ENCODE measurements at places on chromosomes 1 and 21.

GRCh38 chr1:84668185-84668584, 22.1 kb downstream of the SSX2IP start:
- no peak for DNase-seq

GRCh38 chr1:245091818-245092637, 62.8 kb upstream of the KIF26B start:
- no peak for DNase-seq

DNA sequence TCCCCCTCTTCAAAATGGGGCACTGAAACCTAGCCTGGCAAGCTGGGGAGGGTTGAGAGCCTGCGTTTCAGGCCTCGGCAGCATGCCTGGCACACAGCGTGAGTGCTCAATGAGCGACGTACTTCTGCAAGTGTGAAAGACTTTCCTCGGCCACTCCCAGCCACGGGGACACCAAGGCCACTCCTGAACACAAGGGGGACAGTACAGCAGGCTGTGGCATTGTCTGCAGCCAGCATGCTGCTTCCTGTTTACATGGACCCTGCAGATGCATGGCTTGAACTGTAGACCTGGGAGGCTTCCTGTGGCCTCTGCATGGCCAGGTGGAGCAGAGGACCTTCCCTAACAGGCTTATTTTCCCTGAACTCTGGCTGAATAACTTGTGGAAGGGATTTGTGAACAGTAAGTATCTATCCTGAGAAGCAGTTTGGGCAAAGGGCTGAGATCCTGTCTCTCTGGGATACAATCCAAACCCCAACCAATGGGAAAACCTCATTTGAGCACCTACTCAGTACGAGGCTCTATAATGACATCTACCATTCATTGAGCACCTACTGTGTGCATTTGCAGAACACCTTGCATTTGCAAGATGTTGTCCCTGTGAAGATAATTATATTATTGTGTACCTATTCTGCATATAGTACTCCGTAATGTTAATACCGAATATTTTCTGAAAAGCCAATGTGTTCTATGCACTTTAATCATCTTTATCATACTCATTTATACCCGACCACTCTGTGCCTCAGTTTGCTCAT, 9.9 kb upstream of the HSPG2 start:
- no peak for DNase-seq

- no peak for DNase-seq
These were observed 674.3 kb downstream of the BRINP3 start for GRCh38 chr1:189803364-189803763.

DNA sequence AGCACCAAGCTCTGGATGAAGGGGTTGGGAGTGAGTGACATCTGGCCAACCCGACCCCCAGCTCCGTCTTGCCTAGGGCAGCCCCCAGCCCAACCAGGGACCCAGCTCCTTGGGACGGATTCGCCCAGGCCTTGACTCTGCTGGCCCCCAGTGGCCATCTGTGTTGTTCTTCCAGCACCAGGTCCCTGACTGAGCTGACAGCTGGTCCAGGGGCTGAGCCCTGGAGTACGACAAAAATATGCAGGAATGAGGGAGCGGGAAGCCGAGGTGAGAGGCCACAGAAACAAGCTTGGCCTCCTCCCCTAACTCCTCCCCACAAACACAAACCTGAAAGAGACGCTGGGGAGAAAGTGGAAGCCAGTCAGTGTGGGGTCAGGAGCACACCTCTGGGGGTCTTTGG, 55.0 kb upstream of the PAX7 start:
- peak; percentile 39 for DNase-seq

DNA sequence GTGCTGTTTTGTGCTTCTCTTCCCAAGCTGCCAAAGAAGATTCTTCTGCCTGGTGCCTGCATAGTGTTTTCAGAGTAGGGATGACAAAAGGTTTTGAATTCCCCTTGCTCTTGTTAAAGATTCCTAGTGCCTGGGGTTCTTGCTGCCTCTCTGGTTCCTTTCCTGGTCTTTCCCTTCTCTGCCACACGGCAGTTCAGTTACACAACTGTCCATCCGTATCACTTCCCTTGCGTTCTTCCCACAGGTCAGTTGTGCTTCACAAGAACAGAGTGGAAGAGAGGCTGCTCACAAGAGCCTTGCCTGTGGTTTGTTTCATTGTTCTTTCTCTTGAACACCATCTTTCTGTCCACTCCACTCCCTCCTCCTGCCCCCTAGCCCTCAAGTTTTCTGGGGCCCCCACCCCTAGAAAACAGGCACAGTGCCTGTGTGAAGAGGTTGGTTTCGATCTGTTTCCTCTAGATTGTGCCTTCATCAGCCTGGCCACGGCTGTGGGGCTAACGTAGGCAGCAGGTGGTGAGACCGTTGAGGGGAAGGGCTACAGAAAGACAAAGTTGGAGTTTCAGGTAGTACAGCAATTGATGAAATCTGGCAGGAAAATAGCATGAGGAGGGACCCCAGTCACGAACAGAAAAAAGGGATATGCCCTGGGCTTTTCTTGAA, 5.8 kb downstream of the VASH2 start:
- DNase-seq = no peak

DNA sequence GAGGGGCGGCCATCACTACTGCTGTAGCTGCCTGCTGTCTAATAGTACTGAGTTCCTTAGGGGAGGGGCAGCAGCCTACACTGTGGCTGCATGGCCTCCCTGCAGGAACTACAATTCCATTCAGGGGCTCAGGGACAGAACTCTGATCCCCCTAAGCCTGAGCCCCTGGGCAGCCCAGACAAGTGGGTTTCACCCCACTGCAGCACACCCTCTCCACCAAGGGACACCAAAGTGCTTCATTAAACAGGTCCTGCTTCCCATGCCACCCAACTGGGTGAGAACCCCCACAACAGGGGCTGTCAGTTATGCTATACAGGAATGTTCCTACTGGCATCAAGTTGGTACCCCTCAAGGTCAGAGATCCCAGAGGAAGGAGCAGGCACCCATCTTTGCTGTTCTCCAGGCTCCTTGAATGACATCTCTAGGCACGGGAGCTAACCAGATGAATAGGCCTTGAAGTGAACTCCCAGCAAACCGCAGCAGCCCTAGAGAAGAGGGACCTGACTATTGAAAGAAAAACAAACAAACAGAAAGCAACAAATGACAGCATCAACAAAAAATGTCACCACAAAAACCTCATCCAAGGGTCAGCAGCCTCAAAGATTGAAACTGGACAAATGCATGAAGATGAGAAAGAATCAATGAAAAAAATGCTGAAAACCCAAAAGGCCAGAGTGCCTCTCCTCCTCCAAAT, 437.4 kb downstream of the NUF2 start:
- no peak for DNase-seq

DNA sequence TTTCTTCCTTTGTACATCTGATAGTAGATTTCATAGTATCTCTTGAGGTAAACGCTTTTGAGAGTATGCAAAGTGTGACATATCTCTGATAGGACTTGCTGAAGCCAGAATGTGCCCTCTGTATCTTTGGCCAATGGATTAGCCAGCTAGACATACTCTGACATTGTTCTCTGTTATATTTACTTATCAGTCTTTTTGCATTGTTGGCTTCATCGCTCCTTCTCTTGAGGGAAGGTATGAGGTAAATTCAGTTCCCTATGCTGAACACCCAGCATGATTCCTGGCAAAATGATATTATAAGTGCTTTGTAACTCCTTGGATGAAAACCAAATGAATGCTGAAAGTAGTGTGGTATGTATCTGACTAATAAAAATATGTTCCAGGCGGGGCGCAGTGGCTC, 163.2 kb upstream of the CACYBP start:
- DNase-seq = no peak

- DNase-seq = no peak
These were observed 123.4 kb downstream of the SIK1 start for GRCh38 chr21:43303275-43304178.

- DNase-seq = no peak
These were observed 29.6 kb downstream of the RNU1-1 start for GRCh38 chr1:16484501-16484835.

GRCh38 chr1:223730479-223731132, 18.3 kb downstream of the CAPN2 start:
- no peak for DNase-seq

DNA sequence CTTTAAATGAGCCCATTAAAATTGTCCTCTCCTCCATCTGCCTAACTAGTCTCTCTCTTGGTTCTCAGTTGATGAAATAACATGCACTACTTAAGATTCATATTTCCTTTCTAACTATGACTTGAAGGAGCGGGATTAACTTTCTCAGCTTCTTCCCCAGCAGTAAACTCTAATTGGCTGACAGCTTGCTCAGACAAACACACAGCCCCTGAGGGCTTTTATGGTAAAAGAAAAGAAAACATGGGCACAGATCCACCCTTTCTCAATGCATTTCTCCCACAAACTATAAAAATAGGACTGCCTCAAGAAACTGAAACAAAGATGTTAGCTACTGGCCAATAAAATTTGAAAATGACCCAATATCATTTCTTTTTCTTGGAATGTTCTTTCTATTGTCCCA, 703.1 kb downstream of the ADGRL2 start:
- DNase-seq = no peak

GRCh38 chr1:170749549-170749948, 85.6 kb downstream of the PRRX1 start:
- DNase-seq = no peak

DNA sequence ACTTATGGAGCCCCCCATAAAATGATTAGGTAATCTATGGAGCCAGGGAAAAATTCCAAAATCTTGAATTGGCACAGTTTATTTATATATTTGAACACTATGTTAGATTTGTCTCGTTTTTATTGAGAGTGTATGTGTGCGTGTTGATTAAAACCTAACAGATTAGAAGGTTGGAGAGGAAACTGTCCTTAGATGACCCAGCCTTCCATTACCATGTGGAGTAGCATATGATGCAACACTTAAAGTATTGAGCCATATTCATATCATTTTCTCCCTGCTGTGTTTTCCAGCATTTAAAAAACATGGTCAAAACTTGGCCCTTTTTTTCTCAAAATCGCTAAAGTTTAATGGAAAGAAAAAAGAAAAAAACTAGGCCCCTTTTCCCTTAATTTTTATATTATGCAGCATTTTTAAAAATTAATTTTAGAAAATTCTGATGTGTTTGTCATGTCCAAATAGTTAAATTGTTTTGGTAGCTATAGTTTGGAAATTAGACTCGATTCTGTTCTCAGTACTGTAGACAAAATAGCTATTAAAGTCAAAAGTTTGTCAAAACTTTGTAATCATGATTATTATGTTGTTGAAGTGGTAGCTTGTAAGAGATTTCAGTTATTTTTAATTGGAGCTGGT, 2.3 kb downstream of the LRRC8D start:
- DNase-seq = no peak

- DNase-seq = no peak
These were observed 2.7 kb downstream of the CHI3L1 start for GRCh38 chr1:203183828-203184227.

- DNase-seq = no peak
These were observed 18.7 kb downstream of the LRRC8D start for GRCh38 chr1:89839516-89839915.

- DNase-seq = no peak
These were observed 2.5 kb upstream of the CDKN2C start for GRCh38 chr1:50967416-50968157.

- no peak for DNase-seq
These were observed 75.3 kb upstream of the LYST start for GRCh38 chr1:235941876-235942624.

GRCh38 chr1:201542309-201543035, 3.5 kb downstream of the NAV1 start:
- DNase-seq = no peak

DNA sequence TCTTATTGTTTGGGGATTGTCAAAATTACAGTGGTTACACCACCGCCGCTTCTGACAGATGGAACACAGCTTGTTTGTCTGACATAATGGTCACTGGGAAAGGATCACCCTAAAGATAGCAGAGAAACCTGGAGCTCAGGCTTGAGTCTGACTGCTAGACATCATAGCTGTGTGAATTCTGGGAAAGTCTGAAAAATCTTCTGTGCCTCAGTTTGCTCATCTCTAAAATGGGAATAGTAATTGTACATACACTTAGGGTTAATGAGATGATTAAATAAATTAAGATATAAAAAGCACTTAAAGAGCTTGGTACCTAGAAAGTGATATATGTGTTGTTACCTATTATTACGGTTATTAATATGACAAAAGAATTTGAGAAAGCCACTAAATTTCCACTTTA, 39.7 kb upstream of the NRIP1 start:
- no peak for DNase-seq

GRCh38 chr1:218467101-218468072, 122.3 kb downstream of the TGFB2 start:
- DNase-seq = no peak

DNA sequence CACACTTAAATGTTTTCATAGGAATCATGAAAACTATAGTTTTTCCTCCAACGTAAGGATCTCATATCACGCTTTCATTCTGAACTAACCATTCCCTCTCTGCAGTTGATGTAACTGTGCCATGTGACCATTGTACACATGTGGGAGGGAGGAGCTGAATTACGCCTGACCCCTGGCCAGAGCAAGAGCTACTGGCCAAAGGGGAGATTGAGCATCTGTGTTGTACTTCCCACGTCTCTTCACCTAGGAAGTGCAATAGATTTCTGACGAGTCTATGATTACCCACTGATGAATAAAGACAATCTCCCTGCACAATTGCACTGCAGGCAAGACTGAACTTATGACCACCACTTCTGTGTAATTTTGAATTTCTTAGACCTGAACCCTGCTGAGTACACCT, 24.0 kb downstream of the PTPRC start:
- no peak for DNase-seq

DNA sequence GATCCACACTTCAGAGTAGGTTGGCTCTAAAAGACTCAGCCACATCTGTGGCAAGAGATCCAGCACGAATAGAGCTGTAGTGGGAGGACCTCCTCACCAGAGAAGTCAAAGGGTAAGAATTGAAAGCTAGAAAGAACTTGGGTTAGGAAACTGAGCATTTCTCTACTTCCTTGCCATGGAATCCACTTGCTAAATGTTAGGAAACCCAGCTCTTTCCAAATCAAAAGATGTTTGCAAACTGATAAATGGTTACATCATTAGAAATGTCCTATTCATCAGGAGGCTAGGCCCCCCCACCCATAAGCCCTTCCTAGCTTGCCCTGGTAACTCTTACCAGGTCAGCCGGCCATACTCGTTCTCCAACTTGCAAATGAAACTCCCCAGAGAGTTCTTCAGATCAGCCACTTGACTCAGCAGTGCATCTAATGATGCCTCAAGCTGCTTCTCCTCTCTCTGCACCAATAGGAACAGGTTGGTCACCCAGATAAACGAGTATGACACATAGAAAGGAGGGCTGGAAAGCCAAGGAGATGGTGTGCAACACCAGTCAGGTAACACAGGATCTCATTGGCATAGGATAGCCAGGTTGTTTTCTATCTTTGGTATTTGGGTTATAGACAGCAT, 1.5 kb downstream of the MED8 start:
- DNase-seq = no peak

GRCh38 chr1:18352636-18353265, 128.0 kb upstream of the KLHDC7A start:
- DNase-seq = peak; percentile 17
